ENCODE measurements at places on chromosomes 6 and 20.

- DNase-seq = no peak
Measured at GRCh38 chr20:4544765-4545164, 176.9 kb upstream of the PRND start.

- peak; percentile 57 for DNase-seq
Measured at GRCh38 chr20:19212821-19213502, 520 bp downstream of the SLC24A3 start.

DNA sequence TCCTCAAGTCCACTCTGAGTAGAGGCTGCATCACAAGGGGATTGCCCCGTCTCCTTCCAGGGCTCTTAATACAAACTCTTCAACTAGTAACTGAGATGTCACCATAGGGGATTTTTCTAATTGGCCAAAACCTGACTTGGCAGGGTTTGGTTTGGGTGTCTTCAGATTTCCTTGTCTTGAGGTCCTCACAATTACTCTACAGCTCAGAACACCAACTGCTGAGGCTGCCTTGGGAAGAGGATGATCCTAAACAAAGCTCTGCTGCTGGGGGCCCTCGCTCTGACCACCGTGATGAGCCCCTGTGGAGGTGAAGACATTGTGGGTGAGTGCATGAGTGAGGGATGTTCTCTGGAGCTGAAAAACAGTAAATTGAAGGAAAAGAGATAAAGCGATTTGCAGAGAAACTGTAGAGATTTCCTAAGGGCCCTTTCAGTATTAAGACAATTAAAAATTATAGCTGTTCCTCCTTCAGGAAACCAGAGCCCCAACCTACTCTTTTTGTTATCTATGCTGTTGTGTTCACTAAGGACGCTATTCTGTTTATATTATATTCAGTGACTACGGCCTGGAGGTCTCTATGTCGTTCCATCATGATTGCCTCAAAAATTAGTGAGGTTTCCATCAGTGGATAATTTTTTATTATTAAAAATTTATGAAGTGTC, at the start of gene HLA-DQA1:
HLA-DQA1 (plus strand) TSS at position 188 of the 662 bp plus-strand sequence; CDS start at position 241, 53 bp downstream.
- DNase-seq = no peak

DNA sequence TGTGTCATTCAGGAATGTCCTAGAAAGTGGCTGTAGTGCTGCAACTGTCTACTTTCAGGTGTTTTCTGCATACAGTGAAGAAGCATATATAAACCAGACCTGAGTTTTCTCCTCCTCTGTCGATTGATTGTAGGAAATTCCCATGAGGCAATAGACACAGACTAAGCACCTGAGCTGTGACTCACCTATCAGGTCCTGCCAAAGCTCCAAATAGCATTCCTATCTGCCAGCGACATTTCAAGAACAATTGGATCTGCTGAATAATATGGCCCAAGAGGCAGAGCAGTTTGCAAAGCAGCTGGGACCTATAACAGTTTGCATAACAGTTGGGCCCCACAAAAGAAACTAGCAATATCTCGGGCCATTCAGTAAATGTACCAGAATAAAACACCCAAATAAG, 360.4 kb downstream of the HAO1 start:
- no peak for DNase-seq

DNA sequence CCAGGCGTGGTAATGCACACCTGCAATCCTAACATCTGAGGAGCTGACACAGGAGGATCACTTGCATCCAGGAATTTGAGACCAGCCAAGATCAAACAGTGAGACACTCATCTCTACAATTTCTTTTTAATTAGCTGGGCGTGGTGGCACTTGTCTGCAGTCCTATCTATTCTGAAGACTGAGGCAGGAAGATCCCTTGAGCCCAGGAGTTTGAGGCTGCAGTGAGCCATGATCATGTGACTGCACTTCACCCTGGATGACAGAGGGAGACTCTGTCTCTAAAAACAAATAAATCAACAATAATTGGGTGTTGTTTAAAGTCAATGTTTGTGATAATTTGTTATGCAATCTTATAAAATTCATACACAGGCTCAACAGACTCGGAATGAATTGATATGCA, 18.0 kb upstream of the HLA-A start:
- no peak for DNase-seq

GRCh38 chr20:45377269-45377668, 856 bp downstream of the TP53TG5 start:
- no peak for DNase-seq

GRCh38 chr6:56567501-56567900, 75.2 kb downstream of the DST start:
- DNase-seq = no peak

DNA sequence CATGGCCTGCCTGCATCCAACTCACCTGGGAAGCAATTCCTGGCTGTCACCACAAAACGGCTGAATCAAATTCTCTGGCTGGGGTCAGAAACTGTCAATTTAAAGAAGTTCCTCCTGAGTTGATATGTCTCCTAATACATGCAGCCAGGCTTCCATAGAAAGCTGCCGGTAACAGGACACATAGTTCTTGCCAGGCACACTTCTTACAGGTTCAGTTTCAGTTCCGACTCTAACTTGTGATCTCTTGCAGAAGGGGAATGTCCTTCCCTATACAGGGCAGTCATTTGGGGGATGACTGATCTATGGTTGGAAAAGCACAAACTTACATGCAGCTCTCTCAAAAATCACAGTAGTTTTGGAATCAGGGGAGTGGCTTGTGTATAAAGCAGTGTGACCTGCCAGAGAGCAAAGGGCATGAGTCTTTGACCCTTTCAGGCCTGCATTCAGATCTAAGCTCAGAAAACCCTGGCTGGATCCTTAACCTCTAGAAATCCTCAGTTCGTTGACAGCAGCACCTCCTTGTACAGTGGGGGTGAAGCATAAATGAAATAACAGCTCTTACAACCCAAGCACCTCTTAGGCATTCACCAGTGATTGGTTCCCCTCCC, 195.6 kb downstream of the SCP2D1 start:
- DNase-seq = no peak

GRCh38 chr6:139391709-139392108, 17.3 kb upstream of the CITED2 start:
- no peak for DNase-seq

- DNase-seq = no peak
Measured at GRCh38 chr6:13446381-13446780, 41.0 kb downstream of the GFOD1 start.

- peak; percentile 28 for DNase-seq
Measured at GRCh38 chr6:90028995-90029635, 134.8 kb downstream of the GJA10 start.

- DNase-seq = no peak
Measured at GRCh38 chr6:89938014-89938413, 43.7 kb downstream of the GJA10 start.

GRCh38 chr6:27757307-27757706, 154.9 kb downstream of the OR2B2 start:
- DNase-seq = peak; percentile 68

DNA sequence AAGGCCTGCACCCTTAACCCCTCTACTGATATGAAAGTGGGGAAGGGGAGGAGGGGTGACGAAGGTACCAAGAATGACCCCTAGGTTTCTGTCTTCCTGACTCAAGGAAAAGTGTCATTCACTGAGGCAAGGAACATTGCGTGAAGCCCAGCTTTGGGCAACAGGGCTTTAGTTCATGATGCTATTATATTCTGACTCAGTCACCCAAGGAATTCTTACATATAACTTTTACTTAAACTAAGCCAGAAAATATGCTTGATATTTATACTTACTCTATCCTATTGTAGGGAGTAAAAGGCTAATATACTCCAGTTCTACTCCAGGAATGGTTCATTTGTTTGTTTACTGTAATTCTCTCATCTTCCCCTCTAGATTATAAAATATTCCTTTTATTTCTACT, 60.5 kb downstream of the DOP1A start:
- no peak for DNase-seq

DNA sequence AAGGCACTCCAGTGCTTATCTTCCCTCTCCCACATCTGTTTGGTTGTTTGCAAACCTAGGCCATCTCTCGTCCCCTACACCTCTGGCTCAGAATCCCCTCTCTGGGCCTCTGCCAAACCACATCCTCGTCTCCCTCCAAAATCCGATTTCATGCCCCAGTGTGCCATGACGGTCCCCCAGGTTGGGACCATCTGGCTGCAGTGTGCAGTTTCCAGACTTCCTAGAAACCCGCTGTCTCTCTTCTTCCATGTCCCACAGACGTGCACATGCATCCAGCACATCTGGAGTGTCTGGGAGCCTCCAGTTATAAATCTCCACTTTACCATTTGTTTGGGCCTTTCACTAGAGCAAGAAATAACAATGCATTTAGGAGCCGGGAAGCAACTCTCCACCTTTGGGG, 316.2 kb downstream of the KIF16B start:
- no peak for DNase-seq

GRCh38 chr20:62603021-62603906, 39.0 kb upstream of the SLCO4A1 start:
- DNase-seq = peak; percentile 56

DNA sequence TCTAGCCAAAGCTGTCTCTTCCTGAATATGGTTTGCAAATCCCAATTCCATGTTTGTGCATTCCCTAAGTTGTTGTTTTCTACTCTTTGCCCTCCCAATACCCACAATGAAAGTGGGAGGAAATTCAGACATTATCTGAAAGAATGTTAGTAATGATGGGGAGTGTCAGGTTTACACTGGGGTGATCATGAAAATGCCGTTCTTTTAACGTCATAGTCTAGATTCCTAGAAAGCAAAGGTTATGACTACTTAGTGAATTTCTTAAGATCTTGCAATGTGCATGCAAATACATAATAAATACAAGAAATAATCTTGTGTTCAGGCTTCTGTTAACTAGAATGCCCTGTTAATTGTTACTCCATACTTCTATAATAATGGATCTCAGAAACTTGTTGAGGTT, 101.0 kb downstream of the LCA5 start:
- DNase-seq = no peak

DNA sequence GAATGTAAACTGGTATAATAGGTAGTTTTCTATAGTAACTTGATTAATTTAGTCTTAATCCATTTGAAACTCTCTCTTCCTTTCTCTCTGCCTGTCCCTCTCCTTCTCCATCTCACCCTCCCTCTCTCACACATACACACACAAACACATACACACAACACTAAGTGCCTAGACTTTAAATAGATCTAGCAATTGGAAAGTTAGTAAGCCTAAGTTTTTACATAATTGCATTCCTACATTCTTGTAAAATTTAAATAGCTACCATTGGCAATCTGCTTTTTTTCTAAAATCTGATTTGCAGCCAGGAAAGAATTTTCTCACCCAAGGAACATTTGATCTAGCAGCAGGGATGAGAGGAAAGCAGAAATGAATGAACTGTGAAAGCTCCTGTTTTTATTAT, 15.7 kb downstream of the GFRA4 start:
- DNase-seq = no peak

DNA sequence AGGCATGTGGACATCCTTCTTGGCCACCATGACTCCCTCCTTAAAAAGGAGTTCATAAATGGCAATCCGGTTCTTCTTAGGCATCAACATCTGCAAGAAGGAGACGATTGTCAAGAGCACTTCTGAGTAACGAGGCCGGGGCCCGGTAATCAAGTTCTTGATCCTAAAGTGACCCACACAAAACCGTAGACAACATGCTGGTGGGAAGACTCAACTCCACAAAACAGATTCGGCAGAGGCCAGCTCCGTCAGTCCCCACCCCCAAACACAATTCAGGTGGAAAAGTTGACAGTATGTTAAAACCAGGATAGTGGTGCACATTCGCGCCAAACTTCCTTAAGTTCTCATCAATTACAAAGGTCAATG, 754 bp downstream of the RPS10 start:
- peak; percentile 21 for DNase-seq

DNA sequence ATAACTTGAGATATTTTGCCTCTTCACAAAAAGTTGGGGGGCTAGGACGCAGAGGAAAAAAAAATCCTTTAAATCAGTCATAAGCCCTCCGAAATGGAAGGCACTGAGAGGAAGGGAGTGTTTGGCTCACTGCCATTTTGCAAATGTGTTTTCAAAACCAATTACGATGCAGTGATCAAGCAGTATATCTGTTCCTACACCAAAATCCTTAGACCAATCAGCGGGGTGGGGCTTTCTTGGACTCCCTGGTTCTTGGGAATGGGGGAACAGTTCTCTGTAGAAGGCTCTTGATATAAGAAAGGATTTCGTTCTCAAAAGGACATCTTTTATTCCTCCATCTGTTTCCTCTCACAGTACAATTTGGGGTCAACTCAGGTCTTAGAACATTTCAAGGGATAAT, 478.6 kb upstream of the JARID2 start:
- DNase-seq = no peak

GRCh38 chr20:2293486-2293885, 2.3 kb upstream of the TGM3 start:
- no peak for DNase-seq

GRCh38 chr20:25290646-25291431, 43.0 kb downstream of the PYGB start:
- no peak for DNase-seq

DNA sequence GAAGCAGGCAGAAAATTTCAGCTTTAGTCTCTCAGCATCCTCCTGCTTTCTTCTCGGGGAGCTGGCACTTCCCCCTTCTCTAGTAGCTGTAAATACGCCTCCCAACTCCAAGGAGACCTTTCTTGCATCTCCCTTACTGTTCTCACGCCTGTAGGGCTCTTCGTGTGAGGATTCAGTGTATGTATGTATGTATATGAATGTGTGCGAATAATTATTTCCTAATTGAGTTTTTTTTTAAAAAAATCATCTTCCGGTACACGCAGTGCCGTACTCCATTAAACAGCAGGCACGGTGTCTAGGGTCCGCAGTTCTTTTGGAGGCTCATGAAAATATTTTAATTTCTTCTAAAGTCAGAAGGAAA, 85.4 kb downstream of the HFE start:
- peak; percentile 31 for DNase-seq

GRCh38 chr6:13700232-13700631, 11.4 kb downstream of the RANBP9 start:
- DNase-seq = no peak

DNA sequence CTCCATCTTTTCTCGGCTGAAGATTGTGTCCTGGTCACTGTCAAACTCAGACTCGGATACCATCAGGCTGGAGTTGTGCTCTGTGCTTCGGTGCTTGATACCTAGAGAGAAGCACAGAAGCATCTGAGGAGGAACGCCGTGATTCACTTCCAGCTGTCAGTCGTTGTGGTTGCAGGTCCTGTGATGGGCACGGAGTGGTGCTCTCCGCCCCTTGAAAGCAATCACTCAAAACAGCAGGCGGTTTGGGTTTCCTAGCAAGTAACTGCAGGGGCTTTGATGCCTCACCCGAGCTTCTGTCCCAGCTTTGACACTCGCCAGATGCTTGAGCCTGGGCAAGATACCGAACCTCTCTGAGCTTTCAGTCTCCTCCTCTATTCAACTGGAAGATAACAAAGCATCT, 52.5 kb downstream of the ALDH5A1 start:
- DNase-seq = peak; percentile 64

GRCh38 chr6:144317736-144318135, 32.6 kb downstream of the UTRN start:
- no peak for DNase-seq

GRCh38 chr6:110951986-110952794, 6.3 kb upstream of the GTF3C6 start:
- no peak for DNase-seq
